ENCODE measurements at places on chromosomes 7 and 10.
A peak's percentile ranks its signal among the peaks of the same experiment; 100 is the strongest.

GRCh38 chr10:70267161-70267933, 16.5 kb downstream of the NPFFR1 start:
- peak; percentile 97 for DNase-seq

GRCh38 chr7:2266911-2267310, 24.9 kb downstream of the NUDT1 start:
- DNase-seq = no peak

DNA sequence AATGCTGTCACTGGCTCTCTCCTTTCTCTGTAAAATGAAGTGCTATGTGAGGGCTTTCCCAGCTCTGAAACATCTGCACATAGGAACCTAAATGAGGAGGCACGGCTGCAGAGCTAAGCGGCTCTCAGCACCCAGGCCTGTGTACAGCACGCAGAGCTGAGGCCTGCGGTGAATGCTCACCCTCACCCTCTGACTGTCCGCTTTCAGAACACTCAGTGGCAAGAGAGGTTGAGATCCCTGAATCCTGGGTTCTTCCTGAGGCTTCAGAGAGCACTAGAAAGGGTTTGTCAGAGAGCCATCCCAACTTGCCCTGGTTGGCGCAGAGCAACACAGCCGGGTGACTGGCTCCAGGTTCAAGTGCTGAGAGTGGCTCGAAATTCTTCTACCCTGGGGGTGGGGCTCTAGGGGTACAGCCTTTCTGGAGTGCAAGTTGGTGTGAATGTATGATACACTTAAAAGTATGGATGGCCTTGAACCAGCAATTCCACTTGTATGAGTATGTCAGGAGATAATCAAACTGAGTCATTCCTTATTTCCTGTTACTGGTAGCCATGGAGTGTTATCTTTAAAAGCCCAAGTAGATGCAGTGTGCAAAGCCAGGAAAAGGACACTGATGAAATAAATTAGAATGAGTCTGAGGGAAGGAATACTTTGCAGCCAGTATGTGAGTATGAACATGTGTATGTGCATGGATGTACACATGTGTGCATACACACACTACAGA, 1.7 kb upstream of the CCDC201 start:
- peak; percentile 93 for DNase-seq

GRCh38 chr10:35416619-35417312, 80.5 kb downstream of the CCNY start:
- DNase-seq = no peak

DNA sequence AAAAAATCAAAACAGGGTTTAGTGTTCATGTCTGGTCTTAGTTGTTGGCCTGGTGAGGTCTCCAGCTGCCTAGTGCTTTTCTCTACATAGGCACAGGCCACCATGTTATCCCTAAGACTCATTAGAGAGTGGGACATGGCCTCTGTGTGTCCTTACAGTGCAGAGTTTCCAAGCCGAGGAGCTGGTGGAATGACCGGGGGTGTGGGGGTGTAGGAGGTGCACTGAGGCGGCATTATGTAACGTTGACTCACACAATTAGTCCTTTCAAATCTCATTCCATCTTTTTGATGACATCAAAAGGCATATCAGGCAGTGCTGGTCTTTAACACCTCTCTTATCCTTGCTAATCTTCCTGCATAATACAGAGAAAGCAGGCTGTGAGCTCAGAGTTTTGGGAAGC, 71.3 kb downstream of the MTPN start:
- no peak for DNase-seq

- DNase-seq = peak; percentile 5
These were observed 47.6 kb downstream of the ICA1 start for GRCh38 chr7:8214244-8214824.

DNA sequence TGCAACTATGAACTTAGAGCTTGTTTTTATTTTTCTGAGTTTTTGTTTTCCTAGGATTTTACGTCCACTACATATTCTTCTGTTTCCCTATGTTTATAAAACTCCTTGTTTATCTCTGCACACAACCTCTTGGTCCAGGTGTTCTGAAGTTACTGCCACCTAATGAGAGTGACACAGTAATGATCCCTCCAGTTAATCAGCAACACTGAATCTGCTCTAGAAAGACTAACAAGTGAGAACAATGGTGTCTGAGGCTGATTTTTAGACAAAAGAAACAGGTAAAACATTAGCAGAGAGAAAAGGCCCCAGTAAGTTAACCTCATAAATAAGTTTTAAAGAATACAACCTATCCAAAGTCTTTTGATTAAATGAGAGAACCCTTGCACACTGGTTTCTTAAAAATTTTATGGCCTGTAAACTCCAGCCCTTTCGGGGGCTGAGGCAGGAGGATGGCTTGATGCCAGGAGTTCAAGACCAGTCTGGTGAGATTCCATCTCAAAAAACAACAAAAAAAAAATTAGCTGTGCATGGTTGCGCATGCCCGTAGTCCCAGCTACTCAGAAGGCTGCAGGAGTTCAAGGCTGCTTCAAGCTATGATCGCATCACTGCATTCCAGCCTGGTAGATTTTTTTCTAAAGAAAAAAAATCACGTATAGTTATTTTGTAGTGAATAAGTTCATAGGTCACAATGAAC, 397.6 kb downstream of the MAGI2 start:
- no peak for DNase-seq

DNA sequence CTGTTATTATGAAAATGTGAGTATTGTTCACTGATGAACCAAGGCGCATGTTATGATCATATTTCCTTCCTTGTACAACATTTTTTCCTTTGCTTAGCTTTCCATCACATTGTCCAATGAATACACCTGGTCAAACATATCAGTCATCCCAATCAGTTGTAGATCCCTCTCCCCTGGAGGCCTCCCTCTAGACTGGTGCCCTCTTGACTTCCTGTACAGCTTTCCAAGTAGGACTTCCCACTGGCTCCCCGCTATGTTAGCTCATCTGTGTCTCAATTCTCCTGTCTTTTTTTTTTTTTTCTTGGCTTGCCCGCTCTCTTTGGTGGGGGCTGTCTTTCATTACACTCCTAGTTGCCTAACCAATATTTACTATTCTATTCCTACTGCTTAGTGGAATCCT, 214.2 kb upstream of the NPY start:
- no peak for DNase-seq

- no peak for DNase-seq
These were observed 18.5 kb upstream of the C7orf33 start for GRCh38 chr7:148572067-148572522.

- DNase-seq = no peak
These were observed 82.6 kb upstream of the UCN3 start for GRCh38 chr10:5282137-5282536.

DNA sequence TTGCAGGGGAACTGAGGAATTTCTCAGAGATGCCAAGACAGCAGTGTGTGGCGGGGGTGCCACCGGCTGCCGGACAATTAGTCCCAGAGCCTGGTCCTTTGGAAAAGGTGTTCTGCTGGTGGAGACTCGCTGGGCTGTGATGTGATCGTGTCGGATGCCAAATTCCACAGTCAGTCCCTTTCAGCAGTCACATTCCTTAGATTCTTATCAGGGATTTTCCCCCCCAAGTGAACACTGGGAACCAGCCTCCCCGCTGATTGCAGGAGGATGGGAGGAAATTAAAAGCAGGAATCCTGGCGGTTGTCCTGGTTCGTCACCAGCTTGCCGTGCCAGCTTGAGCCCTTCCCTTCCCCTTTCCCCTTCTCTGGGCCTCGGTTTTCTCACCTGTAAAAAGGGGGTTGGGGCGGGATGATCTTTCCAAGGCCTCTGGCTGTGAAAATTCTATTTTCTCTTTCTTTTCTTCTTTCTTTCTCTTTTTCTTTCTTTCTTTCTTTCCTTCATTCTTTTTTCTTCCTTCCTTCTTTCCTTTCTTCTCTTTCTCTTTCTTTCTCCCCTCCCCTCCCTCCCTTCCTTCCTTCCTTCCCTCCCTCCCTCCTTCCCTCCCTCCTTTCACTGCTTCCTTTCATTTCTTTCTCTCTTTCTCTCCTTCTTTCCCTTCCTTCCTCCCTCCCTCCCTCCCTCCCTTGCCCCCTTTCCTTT, 39.6 kb downstream of the COL26A1 start:
- DNase-seq = peak; percentile 92

- peak; percentile 41 for DNase-seq
These were observed 436.2 kb upstream of the GALNT17 start for GRCh38 chr7:70695795-70696083.

DNA sequence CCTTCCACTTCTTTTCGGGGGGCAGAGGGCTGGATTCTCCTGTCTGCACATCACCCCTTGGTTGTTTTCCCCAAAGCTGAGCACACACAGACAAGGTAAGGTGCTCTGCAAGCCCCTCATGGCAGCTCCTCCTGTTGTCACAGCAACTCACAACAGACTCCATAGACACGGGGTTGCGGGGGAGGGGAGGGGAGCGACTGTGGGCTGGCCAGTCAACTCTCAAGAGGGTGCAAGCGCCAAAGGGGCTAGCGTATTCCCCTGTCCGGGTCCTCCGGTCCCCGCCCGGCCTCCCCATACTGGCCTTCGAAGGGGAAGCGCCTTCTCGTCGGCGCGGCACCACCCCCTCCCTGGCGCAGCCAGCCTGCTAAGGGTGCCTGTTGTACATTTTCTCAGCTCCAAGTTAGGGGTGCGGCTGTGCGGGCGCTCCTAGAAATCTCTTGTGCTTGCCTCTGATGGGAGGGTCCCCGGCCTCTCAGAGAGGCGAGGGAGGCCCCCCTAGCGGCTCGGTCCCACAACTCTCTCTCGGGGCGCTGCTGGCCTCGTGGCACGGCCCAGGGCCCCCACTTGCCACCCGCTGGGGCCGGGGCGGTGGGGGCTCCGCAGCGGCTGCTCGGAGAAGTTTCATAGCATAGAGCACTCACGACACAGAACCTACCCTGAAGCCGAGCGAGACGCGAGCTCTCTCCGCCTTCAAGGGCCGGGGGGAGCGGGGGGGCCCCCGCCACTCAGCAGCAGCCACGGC, 498 bp downstream of the RHOBTB1 start:
- peak; percentile 56 for DNase-seq

GRCh38 chr10:19749185-19749729, 67.0 kb upstream of the PLXDC2 start:
- peak; percentile 84 for DNase-seq

- DNase-seq = peak; percentile 43
These were observed 90.6 kb downstream of the FAM171A1 start for GRCh38 chr10:15280462-15280861.

DNA sequence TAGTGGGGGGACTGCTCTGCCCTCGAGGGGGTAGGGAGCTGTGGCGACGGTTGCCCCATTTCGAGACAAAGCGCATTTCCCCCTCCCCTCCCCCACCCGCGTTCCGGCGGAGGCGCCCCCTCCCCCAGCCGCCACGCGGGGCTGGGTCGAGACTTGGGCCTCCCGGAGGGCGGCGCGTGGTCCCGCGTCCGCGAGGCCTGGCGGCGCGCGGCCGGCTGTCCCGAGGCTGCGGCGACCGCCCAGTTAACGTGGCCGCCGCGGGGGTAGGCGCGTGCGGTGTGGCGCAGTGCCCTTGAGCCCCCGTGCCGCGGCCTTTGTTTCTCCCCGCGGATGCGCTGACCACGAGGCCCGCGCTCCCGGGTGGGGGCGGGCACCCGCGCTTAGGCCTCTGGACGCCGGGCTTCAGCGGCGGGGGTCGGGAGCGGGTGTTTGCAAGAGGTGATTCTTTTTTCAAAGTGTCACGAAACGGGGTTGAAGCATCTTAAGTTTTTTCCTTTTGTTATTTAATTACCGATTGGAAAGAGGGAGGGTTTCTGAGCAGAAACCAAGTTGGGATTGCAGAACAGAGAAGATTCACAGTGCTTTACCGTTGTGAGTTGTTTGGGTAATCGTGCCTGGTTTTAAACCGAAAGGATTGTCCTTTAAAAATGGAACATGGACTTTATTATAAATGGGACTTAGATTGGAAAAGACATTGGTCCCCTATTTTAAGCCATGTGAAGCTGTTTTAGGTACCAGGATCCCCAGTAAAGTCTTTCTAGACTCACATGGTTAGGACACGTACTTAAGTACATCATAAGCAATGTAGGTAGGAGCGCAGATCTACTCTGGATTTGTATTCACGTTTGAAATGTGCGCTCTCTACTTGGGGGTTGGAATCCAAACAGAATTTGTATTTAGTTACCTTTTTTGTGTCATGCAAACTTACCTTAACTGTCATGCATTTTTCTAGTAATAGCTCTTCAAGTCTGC, 760 bp downstream of the CBX3 start:
- DNase-seq = peak; percentile 48

- peak; percentile 27 for DNase-seq
These were observed 8.2 kb downstream of the NT5C3A start for GRCh38 chr7:33054261-33054964.

DNA sequence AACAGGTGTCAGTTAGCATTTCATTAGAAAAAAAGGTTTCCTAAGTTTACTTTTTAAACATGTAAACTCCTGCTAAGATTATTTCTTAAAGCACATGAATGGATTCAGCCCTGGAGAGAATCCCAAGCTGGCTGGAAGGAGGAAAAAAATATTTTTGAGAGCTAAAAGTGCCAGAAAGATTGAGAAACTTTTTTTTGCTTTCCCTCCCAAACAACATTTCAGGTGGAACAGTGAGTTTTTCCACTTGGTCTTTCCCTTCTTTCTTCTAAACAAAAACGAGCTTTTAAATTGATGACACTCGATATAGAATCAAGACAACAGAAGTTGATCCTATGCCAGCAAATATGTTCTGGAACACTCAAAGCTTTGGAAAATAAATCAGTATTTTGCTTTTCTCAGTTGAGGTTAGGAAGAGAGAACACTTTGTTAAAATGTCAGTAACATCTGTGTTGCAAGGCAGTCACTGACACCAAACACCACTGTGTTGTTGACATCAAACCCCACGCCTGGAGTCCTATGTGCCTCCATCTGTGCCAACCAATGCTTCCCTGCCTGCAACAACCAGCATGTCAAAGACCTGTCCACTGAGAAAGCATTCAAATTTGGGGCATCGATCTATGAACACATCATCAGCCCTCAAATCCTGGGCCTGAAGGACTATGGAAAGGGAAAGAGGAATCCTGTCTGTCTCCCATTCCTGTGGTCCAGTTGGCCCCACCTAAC, 22.9 kb upstream of the INSIG1 start:
- no peak for DNase-seq

DNA sequence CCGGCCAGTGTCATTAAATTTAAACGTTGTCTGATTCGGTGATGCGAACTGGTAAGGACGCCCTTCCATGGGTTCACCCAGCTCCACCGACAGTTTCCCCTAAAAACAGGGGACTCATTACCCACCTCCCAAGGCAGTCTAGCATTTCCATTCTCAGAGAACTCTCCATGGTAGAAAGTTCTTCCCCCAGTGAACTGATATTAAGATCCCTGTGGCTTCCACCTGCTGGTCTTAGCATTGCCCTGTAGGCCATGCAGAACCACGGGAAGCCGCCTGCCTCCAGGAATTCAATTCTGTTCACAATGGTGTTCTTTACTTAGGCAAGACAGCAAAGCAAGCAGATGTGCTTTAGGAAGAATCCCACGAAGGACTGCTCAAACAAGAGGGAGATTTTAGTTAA, 128.9 kb upstream of the NANOS1 start:
- DNase-seq = no peak

DNA sequence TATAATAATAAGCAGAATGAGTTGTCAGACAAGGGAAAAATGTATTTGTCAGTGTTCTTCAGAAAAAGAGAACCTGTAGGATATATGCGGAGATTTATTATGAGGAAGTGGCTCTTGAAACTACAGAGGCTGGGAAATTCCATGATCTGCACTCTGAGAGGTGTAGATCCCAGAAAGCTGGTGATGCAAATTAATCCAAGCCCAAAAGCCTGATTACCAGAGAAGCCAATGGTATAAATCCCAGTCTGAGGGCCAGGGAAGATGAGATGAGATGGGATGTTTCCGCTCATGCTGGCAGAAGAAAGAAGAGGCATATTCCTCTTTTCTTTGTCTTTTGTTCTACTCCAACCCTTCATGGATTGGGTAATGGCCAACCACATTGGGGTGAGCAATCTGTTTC, 732.8 kb upstream of the IGFBP3 start:
- DNase-seq = no peak

Measured in fibroblast of skin of back (primary cell).